Peyer's patch (tissue), 4 donors: ENCODE measurements at places on chromosomes 2 and 18.
A peak's percentile ranks its signal among the peaks of the same experiment; 100 is the strongest.

DNA sequence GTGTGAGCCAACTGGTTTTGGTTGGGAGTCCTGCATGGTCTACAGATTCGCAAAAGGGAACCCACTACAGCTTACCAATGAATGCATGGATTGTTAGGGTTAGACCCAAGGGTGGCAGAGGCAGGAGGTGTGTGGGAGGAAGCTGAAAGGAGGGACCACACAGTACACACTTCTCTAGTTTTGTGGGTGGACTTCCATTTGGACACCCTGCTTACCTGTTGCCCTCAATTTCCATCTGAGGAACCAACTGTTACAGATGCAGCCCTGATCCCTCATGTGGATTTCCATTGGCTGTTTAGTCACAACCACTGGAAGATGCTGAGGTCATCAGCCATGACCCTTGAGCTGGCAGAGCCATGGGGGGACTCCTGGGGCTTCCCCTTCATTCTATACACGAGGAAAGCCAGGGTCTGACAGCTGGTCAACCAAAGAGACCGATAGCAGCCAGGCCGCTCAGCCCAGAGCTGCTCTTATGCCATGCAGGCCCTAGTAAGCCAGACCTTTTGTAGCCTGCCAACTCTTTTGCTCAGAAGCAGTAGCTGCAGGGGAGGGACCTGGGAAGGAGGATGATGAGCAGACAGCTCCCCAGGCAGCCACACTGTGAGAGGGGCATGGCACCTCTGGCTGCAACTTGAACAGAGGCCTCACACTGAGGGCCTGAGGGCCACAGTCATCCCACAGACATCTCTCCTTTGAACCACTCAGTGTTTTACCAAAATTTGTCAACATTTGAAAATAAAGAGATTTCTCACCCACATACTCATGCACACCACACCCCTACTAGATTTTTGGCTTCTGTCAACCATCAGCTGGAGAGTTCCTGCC is 162.1 kb downstream of the SETBP1 start:
- no peak for DNase-seq

GRCh38 chr2:180523621-180524340 is 456.6 kb upstream of the UBE2E3 start:
- no peak for DNase-seq

DNA sequence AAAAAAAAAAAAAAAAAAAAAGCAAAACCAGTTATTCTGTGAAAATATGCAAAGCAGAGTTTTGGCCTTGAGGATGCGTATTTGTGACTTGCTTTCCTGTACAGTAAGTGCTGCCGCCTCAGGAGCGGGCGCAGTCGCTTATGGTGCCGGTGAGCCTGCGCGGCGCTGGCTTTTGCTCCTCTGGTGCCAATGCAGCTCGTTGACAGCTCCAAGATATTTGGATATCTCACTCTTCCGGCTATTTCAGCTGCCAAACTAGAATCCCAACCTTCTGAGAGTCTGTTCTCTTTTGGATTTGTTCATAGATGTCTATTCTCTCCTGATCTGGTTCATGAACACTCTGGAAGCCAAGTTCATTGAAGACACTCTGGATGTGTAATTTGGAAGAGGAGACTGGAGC is 184.1 kb downstream of the AGAP1 start:
- DNase-seq, result no peak

GRCh38 chr2:58914733-58915505 is 673.8 kb upstream of the FANCL start:
- no peak for DNase-seq

GRCh38 chr2:75415111-75415626 is 145.6 kb downstream of the EVA1A start:
- no peak for DNase-seq

DNA sequence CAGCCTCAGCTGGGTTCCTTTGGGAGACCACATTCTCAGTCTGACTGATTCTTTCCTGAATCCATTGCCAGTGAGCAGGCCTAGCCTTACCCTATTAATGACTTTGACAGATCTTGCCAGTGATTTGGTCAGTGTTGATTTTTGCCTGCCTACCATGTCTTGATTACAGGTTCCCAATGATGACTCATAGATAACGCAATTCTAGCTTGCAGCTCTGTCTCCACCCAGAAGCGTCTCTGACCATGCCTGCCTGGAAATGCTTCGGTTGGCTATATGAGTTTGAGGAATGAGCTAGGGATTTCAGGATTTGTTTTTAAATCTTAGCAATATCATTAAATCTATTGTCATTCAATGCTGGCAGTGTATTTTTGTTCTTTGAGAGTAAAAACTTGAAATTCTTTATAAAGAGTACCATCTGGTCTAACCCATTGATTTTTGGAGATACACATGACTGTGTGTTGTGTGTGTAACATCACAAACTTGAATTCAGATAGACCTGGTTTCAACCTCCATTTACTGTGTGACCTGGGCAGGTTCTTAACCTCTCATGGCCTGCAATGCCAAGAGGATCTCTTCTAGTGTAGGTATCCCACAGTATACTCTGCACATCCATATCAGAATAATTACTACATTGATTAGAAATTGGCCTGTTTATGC is 57.0 kb downstream of the CCDC150 start:
- DNase-seq, result no peak

DNA sequence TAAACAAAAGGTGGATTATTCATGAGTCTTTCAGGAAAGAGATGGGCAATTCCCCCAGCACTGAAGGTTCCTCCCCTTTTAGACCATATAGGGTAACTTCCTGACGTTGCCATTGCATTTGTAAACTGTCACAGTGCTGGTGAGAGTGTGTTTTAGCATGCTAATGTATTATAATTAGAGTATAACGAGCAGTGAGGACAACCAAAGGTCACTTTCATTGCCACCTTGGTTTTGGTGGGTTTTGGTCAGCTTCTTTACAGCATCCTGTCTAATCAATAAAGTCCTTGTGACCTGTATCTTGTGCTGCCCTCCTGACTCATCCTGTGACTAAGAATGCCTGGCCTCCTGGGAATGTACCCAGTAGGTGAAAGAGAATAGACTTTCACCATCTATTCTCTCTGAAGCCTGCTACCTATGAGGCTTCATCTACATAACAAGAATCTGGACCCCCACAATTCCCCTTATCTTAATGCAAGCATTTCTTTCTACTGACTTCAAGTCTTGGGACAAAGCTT is 148.7 kb downstream of the CABLES1 start:
- no peak for DNase-seq

DNA sequence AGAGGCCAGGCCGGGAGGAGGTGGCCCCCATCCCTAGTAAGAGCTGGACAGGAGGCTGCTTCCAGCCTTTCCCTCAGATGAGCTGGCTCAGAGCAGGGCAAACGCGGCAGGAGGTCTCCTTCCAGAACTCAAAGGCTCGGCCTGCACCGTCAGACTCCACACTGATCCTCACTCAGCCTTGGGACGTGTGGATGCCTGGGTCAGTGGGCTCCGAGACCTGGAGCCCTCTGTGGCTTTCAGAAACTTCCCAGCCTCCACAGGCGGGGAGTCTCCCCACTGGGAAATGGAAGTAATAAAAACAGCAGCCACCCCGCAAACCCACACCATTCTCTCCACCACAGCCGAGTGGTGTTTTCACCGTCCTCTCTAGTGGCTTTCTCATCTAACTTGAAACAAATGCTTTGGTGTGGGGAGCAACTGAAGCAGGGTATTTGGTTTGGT is 54.3 kb downstream of the INPP5D start:
- DNase-seq, result no peak

DNA sequence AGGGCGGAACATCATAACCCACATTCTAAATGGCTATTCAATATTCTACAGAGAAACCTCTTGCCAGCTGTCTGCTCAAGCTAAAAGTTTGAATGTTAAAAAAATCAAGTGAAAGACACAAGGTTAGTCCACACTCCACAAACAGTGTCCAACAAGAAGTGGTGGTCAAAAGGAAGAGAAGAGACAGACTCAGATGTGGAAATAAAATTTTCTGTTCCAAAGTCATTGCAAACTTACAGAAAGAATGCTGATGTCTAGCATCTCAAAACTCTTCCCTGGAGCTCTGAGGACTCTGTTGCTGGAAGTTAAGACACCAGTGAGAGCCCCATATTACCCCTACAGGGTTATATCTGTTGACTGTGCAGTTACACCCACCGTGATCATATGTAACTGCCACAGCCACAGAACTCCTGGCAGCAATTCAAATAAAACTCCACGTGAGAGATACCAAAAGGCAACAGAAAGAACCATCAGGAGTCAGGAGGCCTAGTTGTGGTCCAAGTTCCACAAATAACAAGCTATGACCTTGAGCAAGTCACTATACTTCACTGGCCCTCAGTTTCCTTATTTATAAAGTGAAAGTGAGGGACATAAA is 60.9 kb downstream of the AAK1 start:
- no peak for DNase-seq

DNA sequence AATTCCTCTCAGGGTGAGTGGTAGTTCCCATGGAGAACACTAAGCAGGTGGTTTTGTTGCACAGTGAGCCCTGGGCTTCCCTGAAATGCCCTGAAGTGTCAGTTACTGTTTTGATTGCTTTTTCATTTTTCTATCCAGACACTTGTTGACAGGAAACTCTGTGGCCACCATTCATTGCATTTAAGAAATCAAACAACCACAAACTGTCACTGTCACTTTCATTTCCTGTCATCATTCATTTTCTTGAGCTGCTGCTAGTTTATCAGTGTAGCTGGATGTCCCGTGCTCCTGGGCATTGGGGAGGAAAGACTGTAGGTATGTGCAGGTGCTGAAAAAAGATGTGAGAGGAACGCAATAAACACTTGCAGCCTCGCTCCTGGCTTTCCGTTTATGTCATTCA is 891.6 kb upstream of the ZEB2 start:
- DNase-seq, result peak; percentile 65

DNA sequence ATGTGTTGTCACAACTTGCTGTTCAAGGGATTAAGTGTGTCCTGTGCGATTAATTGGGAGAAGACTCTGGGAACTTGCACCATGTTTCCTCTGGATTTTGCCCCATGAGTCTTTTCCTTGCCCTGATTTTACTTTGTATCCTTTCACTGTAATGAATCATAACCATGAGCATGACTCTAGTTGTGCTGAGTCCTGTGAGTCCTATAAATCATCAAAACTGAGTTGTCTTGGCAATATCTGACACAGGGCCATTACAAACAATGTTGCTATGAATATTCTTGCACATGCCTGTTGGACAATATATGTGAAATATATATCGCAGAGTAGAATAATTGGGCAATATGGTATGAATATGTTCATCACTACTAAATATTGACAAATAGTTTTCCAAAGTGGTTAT is 56.5 kb upstream of the COL5A2 start:
- no peak for DNase-seq

- DNase-seq, result no peak
Measured at GRCh38 chr2:166090346-166090745, 37.5 kb downstream of the SCN1A start.

DNA sequence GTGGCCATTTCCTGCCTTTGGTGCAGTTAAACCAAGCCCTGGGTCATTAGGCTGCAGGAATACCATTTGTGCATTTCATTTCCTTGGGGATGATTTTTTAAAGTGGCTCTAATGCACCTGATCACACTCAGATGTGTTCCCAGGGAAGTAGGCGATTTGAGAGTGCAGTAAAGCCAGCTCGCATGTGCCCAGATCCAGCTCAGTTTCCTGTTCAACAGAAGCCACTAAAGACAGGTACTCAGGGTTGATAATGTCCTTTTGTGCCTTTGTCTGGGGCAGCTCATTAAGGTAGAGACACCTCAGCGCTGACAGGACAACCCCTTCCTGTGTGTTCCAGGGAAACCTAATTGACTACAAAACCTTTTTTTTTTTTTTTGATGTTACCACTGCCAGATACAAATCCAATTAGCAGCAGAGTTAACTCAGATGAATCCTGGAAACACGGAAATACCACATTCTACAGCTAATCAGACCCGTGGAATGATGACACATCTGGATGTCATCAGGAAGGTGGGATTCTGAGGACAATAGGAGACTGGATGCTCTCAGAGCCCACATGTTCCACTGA is 15.2 kb upstream of the CHRNA1 start:
- no peak for DNase-seq

DNA sequence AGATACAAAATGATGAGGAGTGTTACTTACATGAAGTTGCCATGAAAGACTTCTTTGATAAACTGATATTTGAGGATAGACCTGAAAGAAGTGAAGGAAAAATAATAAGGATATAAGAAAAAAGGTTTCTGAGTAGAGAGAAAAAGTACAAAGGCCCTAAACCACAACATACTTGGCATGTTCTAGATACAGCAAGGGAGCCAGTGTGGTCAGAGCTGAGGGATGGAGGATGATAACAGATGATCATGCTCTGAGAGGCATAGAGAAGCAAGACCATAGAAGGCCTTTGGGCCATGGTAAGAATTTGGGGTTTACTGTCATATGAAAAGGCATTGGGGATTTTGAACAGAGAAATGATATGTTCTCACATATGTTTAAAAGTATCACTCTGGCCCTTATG is 424.1 kb upstream of the CHST9 start:
- DNase-seq, result no peak

GRCh38 chr18:37604032-37604431 is 38.4 kb upstream of the CELF4 start:
- no peak for DNase-seq

DNA sequence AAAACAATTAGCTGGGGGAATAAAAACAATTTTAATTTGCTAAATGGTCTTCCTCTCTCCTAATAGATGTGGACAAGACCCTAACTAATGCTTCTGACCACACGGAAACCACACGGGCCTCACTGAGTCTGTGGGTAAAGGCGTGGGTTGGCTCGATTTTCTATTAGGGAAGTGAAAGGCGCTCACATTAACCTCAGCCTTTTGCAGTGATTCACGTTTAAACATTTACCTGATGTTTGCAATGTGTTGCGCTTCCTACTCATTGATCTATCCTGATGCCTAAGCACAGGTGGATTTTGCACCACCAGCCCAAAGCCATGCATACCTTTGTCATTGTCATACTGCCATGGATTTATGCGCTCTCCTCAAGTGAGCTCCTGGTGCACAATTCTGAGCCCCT is 35.6 kb upstream of the NRP2 start:
- DNase-seq, result no peak

DNA sequence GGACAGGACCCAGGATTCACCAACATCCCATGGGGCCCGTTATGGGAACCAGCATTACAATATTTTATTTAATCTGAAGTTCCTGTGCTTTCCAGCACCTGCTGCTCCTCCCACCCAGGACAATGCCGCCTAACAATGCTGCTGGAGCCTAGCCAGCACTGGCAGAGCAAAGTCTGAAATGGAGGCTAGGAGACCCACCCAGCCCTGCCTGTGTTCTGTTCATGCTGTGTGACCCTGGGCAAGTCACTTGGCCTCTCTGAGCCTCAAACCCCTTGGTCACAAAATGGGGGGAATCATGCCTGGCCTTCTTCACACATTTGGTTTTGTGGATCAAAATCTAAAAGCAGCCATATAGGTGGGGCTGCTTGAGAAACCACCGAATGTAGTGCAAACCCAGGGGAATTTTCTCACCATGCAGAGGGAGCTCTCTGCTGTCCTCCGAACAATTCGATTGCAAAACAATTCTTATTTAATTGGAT is 38.5 kb upstream of the ODC1 start:
- DNase-seq, result peak; percentile 84

GRCh38 chr18:11074889-11075288 is 74.5 kb downstream of the PIEZO2 start:
- no peak for DNase-seq
